Tibial nerve (tissue), 4 donors: ENCODE measurements at places on chromosomes 12 and 14. TPM values are rescaled to one million over a fixed set of nuclear protein-coding genes. Genes with fewer than 3 reads are reported as not detected.

- no peak for DNase-seq
- peaks cover 49% of the 10 kb centered on the region for H3K4me1 ChIP-seq
- peak overlapping the region; percentile 49 for H3K27ac ChIP-seq
- no peaks in the 10 kb centered on the region for H3K27me3 ChIP-seq
Measured at GRCh38 chr12:54352891-54353874, 11.1 kb downstream of the GPR84 start.

The TSPAN9 gene
- 23.1 TPM for total RNA-seq

DNA sequence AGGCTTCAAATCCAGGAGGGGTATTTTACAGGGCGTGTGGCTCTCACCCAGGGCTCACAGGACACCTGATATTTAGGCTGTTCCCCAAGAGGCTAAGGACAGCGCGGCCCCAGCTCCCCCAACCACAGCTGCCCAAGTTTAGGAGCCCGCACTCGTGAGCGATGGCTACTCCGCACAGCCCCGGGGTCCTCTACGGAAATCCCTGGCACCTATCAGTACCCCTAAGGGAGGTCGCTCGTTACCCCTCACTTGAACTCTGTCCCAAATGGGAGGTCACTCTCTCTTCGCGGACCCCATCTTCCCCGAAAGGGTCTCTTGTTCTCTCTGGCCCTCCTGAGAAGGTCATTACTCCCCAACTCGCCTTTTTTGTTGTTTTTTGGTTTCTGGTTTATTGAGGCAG is 708 bp upstream of the P2RX4 start:
- peak overlapping the region; percentile 96 for H3K27ac ChIP-seq
- H3K36me3 ChIP-seq, result no peaks in the 10 kb centered on the region
- H3K27me3 ChIP-seq, result no peaks in the 10 kb centered on the region

DNA sequence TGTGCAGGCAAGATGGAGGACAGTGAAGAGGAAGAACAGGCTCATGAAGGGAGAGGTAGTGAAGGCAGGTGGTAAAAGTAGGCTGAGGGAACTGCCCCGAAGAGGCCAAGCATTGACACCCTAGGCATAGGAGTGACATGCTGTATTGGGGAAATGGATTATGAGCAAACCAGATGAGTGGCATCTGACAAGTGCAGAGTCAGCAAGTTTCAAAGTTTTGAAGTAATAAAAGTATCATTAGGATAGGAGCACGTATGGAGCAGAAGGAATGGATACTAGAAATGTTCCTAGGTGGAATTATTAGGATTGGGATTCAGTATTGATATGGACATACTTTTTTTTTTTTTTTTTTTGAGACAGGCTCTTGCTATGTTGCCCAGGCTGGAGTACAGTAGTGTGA is 139.8 kb downstream of the SAMD4A start:
- peaks cover 13% of the 10 kb centered on the region for H3K36me3 ChIP-seq
- no peaks in the 10 kb centered on the region for H3K27me3 ChIP-seq
- no peak for DNase-seq
- no peak overlapping the region for H3K4me3 ChIP-seq
- no peak overlapping the region for H3K27ac ChIP-seq
- H3K4me1 ChIP-seq, result peaks cover 6% of the 10 kb centered on the region

The TROAP gene
- 0.30 TPM for total RNA-seq

DNA sequence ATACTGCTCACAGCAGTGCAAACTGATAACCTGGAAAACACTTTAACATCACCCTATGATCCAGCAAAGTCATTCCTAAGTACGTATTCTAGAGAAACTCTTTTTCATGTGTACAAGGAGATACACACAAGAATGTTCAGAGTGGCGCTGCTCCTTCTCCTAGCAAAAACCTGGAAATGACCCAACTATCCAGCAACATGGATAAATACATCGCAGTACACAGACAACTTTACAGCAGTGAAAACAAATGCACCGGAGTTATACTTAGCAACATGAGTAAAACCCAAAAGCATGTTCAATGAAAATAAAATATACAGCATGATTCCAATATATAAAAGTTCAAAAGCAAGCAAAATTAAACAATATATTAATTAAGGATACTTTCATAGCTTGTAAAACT is 18.7 kb downstream of the SART3 start:
- H3K4me1 ChIP-seq, result no peaks in the 10 kb centered on the region
- peaks cover 4% of the 10 kb centered on the region for H3K36me3 ChIP-seq
- no peak for DNase-seq
- no peaks in the 10 kb centered on the region for H3K27me3 ChIP-seq
- H3K4me3 ChIP-seq, result no peak overlapping the region

The ERBB3 gene
- 96.7 TPM for total RNA-seq

DNA sequence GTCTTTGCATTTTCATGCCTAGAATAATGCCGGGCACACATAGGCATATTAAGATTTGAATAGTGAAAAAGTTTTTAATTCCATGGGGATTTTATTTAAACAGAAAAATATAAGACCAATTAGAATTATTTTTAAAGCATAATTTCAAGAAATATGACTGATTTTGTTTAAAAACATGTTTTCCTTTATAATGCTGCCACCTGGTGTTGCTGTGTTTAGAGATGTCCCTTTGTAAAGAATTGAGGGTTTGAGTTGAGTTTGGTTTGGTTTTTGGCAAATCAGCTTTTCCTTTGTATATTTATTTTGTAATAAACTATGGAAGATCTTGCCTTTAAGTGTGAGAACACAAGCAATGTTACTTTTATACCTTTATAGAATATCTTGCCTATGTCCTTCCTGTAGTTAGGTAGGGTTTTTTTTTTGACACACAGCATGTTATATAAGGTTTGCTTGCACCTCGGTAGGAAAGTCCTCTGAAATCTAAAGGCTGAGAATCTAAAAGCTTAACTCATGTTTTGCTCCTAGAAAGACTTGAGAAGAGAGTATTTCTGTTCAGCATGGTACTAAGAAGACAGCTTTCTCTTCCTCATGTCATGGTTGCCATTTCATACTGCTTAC is 31.4 kb upstream of the SNAPC1 start:
- no peaks in the 10 kb centered on the region for H3K4me1 ChIP-seq
- DNase-seq, result peak; percentile 31
- H3K27ac ChIP-seq, result no peak overlapping the region
- no peaks in the 10 kb centered on the region for H3K27me3 ChIP-seq

The SERPINA10 gene
- total RNA-seq, result not detected

The KCNK10 gene
- total RNA-seq, result not detected

- no peaks in the 10 kb centered on the region for H3K27me3 ChIP-seq
- H3K4me3 ChIP-seq, result no peak overlapping the region
- H3K36me3 ChIP-seq, result no peaks in the 10 kb centered on the region
- DNase-seq, result no peak
- H3K27ac ChIP-seq, result peak overlapping the region; percentile 41
- H3K4me1 ChIP-seq, result peaks cover 4% of the 10 kb centered on the region
Measured at GRCh38 chr12:100553936-100554335, 19.5 kb upstream of the GAS2L3 start.

The ANO4 gene
- total RNA-seq, result 1.3 TPM

DNA sequence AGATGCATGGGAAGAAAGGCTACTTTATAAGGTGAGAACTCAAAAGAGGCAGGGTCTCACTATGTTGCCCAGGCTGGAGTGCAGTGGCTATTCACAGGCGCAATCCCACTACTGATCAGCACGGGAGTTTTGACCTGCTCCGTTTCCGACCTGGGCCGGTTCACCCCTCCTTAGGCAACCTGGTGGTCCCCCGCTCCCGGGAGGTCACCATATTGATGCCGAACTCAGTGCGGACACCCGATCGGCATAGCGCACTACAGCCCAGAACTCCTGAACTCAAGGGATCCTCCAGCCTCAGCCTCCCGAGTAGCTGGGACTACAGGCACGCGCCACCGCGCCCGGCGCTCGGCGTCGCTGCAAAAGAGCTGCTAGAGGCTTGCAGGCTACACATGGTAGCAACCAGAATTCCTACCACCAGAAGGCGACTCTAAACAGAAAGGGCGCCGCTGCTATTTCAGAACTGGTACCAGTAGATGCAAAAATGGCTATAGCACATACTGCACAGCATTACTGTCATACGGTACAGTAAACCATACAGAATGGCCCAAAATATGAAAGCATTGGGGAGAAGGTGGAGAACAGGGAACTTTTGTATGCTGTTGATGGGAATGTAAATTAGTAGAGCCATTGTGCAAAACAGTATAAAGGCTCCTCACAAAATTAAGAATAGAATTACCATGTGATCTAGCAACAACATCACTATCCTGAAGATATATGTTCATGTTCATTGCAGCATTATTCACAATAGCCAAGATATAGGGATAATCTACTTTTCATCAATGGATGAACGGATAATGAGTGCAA is 1.2 kb upstream of the NEMF start:
- H3K4me3 ChIP-seq, result peak overlapping the region; percentile 87
- DNase-seq, result no peak
- H3K27me3 ChIP-seq, result no peaks in the 10 kb centered on the region

DNA sequence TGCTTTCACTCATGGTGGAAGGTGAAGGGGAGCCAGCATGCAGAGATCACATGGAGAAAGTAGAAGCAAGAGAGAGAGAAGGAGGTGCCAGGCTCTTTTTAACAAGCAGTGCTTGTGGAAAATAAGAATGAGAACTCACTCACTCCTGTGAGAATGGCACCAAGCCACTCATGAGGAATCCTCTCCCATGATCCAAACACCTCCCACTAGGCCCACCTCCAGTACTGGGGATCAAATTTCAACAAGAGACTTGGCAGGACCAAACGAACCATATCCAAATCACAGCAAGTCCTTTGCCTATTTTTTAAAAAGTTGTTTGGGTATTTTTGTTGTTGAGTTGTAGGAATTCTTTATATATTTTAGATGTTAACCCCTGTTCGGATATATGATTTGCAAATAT is 245.9 kb upstream of the ARID2 start:
- no peaks in the 10 kb centered on the region for H3K27me3 ChIP-seq
- H3K4me3 ChIP-seq, result no peak overlapping the region
- no peaks in the 10 kb centered on the region for H3K36me3 ChIP-seq
- peak; percentile 52 for DNase-seq
- no peaks in the 10 kb centered on the region for H3K4me1 ChIP-seq
- no peak overlapping the region for H3K27ac ChIP-seq

The LUM gene
- total RNA-seq, result 34.3 TPM

The DGKA gene
- total RNA-seq, result 43.3 TPM

The PARP11 gene
- total RNA-seq, result 10.7 TPM

GRCh38 chr12:91935296-91935695 is 210.3 kb downstream of the BTG1 start:
- H3K4me1 ChIP-seq, result no peaks in the 10 kb centered on the region
- DNase-seq, result no peak
- no peak overlapping the region for H3K27ac ChIP-seq
- no peaks in the 10 kb centered on the region for H3K36me3 ChIP-seq

DNA sequence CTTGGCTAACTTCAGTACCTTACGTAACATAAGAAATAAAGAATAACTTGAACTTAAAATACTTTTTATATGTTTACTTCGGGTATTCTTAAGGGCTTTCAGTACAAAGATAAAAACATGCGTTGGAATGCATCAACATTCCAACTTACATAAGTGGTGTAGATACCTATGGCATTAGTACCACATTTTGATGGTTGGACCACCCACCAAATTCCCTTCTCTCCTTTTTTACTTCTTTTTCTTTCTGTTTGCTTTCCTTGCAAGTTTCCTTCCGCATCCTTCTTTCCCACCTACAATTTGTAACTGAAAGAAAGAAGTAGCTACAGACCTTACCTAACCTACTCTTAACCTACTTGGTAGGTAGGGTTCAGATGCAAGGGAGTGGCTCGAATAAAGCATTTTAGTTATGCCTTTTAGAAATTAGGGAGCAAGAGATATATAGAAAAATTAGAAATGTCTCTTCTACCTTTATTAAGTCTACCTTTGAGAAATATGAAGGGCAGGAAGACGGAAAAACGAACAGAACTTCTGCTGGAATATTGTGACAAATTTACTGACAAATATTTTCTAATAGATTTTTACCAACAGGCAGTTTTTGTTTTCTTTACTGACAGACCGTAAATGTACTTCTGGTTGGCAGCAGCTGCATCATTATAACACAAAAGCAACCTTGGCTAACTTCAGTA is 2.1 kb upstream of the ARHGAP5 start:
- no peaks in the 10 kb centered on the region for H3K36me3 ChIP-seq
- H3K27me3 ChIP-seq, result no peaks in the 10 kb centered on the region
- H3K4me3 ChIP-seq, result peak overlapping the region; percentile 58
- no peaks in the 10 kb centered on the region for H3K4me1 ChIP-seq
- peak overlapping the region; percentile 98 for H3K27ac ChIP-seq

GRCh38 chr14:36852981-36853691 is 191.5 kb downstream of the PAX9 start:
- H3K36me3 ChIP-seq, result no peaks in the 10 kb centered on the region
- H3K27ac ChIP-seq, result no peak overlapping the region
- H3K27me3 ChIP-seq, result no peaks in the 10 kb centered on the region
- no peaks in the 10 kb centered on the region for H3K4me1 ChIP-seq
- H3K4me3 ChIP-seq, result no peak overlapping the region
- peak; percentile 18 for DNase-seq

DNA sequence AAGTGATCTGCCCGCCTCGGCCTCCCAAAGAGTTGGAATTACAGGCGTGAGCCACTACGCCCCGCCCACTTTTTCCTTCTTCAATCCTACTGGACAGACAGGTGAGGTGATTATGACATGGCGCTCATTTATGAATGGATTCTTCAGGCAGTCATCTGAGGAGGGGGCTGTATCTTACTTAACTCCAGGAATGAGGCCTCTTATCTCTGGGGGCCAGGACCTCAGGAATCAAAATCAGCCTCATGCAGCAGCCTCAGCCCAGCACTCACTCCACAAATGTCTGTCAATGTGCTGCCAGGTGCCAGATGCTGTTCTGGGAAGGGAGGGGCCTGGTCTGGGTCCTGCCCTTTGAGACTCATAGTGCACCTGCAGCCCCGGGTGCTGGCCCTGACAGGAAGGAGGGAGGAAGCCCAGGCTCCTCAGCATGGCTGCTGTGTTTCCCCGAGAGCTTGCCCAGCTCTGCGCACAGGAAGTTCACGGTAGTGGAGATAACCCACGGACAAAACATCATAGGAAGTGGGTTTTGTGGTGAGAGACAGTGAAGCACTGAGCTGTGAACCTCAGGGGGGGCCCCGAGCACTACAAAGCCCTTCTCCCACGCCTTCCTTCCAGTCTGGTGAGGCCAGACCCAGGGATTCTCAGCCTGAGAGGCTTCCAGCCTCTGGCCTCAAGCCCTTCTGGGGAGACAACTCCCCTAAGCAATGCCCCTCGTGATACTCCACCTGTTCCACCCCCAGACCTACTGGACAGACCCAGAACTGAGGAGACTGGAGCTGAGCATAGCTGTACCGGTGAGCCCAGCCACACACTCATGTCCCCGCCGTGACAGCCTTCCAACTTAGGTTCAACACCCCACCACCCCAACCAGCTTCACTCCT is 22.3 kb downstream of the GALNT6 start:
- no peaks in the 10 kb centered on the region for H3K4me1 ChIP-seq
- no peak for DNase-seq
- H3K36me3 ChIP-seq, result no peaks in the 10 kb centered on the region
- H3K27me3 ChIP-seq, result no peaks in the 10 kb centered on the region
- H3K4me3 ChIP-seq, result no peak overlapping the region
- H3K27ac ChIP-seq, result no peak overlapping the region

DNA sequence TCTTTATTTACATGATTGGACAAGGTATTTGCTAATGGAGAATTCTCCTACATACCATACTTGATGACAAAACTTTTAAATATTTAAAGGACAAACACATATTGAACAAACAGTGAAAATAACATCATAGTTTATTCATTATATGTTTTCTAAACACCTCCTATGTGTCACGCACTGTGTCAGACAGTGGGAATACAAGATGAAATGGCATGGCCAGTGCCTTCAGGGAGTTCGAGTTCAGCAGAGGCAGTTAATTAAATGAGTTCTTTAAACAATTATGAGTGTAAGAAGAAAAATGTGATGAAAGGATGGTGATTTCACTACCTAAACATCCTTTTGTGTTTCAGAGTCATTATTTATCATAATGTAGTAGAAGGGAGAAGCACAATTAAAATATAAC is 159.8 kb downstream of the KCNH5 start:
- no peaks in the 10 kb centered on the region for H3K36me3 ChIP-seq
- H3K27ac ChIP-seq, result no peak overlapping the region
- no peak overlapping the region for H3K4me3 ChIP-seq
- H3K27me3 ChIP-seq, result no peaks in the 10 kb centered on the region
- H3K4me1 ChIP-seq, result no peaks in the 10 kb centered on the region
